Left renal cortex interstitium (tissue), 4 donors: ENCODE measurements at places on chromosomes 4 and X. TPM values are rescaled to one million over a fixed set of nuclear protein-coding genes. Genes with fewer than 3 reads are reported as not detected.

Gene CNKSR2
- polyA plus RNA-seq: 0.78 TPM

Gene TMPRSS11A
- polyA plus RNA-seq: 0.04 TPM

Gene CHRDL1
- 10.5 TPM for polyA plus RNA-seq

- DNase-seq: no peak
Measured at GRCh38 chr4:40924793-40925117, 175.0 kb downstream of the NSUN7 start.

DNA sequence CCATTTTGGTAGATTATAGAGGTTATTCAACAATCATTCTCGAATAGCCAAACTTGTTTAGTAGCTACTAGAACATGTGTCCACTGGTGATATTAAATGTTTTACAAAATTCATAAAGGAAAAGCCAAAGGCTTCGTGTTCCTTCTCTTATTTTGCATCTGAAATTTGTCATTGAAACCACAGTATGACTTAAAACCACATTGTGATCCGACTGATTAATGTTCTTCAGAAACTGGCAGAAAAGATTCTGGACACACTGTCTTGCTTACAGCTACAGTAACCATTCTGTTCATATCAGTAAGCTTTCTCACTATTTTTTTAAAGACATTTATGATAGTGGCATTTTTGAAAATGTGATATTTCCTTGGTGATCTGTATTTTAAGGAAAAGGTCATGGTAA, 2.6 kb upstream of the SMARCA1 start:
- DNase-seq: no peak

DNA sequence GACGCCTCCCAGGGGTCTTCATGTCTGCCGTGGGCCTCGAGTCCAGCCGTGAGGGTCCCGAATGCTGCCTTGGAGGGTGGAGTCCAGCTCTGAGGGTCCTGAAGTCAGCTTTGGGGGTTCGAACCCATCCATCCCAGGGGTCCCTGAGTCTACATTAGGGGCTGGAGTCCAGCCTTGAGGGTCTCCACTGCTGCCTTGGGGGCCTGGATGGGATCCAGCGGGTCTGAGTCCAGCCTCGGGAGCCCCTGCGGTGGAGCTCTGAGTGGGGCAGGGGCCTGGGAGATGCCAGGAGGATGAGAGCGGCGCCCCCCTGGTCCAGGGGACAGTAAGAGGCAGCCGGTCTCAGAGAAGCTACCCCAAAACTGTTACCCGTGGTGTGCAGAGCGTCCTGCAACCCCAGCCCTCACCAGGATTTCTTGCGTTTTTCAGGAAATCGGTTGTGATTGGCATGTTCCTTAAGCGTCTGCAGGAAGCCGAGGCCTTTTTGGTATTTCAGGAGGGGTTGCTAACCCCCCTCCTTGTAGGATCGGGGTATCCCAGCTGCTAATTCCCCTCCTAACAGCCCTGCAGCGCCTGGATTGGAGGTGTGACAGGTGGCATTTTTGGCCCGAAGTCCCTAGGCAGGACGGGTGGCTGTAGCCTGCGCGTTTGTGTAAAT, 1.7 kb upstream of the GTPBP6 start:
- DNase-seq: no peak

DNA sequence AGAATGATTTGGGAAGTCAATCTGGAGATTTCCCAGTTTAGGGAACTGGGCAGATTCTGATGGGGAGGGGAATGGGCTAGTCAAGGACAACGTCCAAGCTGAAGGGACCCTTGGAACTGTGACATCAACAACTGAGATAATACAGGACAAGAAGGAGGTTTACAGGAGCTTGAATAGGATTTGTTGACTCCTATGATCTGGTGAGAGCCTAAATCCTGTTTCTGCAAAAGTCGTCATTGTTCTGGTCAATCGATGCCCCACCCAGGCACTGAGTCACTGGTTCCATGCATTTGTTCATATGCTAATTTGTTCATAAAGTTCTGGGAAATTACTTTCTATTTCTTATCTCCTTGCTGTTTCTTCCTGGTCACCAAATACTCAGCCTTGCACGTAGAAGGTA, 15.3 kb upstream of the PDGFRA start:
- no peak for DNase-seq
